ENCODE measurements at places on chromosomes 6 and 20.

GRCh38 chr6:165704045-165704748 is 41.2 kb upstream of the PDE10A start:
- DNase-seq, result no peak

DNA sequence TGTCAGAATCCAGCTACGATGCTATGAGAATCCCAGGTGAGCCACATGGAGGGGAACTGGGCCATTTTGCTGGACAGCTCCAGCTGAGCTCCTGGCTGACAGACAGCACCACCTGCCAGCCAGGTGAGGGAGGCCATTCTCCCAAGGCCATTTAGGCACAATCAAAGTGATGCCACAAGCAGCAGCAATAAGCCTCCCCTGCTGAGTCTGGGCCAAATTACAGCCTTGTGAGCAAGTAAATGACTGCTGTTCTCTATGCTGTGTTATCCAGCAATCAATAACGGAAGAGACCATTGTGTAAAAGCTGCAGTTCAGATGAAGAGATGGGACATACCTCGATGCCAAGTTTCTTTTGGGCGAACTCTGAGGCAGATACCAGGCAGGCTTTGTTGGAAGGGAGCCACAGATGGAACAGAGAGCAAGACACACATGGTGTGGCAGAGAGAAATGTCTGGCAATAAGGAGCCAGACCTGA is 14.0 kb upstream of the SCGN start:
- DNase-seq, result no peak

DNA sequence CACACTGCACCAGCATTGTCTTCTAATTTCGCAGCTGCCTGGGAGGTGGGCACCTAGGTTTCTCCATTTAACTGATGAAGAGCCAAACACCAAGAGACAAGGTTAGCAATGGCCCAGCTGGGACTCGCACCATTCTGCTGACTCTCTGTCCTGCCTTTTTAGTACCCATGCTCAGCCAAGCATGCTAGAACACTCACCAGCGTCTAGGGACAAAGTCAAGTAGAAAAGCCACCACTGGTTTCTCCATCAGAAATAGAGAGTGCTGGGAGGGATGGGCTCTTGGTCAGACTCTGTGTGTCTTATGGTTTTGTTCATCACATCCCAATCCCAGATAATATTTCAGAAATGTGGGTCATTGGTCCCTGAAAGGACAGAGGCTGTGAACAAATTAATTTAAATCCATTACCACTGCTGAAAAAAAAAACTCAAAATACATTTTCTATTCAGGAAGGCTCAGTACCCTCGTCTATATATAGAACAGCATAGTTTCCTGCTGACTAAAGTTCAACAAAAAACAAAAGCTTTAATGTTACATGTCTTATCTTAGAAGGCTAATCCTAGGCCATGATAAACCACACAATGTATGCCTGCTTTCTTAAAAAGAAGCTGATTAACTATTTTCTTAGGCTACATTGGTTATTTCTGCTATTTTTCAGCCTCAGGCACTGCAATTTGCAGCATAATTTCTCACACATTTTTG is 111.0 kb downstream of the TBC1D7 start:
- no peak for DNase-seq

- peak; percentile 93 for DNase-seq
Observed at GRCh38 chr6:37818536-37819176, 871 bp upstream of the ZFAND3 start.

DNA sequence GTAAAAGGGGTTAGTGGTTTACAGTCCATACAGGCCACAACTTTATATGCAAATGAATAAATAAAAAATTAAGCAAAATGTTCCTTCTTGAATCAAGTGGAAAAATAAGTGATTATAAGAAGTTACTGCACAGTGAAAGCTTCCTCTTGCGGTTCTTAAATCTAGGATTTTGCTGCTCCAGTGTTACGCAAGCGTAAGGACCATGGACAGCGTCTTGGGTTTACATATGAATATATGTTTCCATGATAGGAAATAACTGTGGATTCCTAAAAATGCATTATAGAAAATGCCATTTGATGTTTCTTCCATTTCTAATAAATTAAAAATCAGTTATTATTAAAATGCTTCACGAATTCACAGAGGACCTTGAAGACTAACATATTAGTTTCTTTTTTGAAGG is 176.6 kb upstream of the POU3F2 start:
- DNase-seq, result no peak

GRCh38 chr6:15793826-15794225 is 131.0 kb upstream of the DTNBP1 start:
- DNase-seq, result no peak

DNA sequence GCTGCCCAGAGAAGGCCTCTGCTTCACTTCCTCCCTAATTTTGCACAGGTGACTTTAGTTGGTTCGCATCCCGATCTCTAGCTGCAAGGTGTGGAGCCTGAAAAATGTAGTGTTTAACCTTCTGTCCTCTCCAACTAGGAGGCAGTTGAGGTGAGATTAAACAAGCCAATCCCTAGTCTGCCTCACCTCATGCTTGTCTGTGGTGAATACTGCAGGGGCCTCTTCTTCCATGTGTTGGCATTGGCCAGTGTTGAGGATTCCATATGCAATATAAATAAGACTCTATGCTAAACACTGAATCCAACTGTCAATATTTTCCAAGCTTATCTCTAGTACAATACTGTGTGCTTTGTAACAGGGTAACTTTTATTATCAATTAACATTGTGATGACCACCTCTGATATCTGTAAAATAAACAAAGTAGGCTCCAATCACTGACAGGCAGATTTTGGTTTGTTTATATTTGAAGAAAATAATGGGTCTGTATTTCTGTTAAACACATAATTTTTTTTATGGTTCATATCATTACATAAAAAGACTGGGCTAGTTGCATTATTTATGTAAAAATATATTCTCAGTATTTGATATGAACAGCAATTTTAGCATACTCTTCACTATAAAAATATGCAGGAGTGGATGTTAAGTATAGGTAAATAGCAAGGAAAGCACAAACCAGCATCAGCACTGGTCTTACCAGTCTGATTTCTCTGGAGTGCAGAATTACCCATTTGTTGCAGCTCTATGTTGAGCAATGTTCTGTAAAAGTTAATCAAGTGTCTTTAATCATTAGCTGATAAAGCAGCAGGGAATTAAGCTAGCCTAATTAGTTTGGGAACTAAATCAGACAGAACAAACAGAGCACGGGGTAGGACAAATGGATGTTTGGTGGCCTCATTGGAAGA is 74.0 kb downstream of the ANKRD6 start:
- no peak for DNase-seq

GRCh38 chr6:152050451-152051195 is 243.1 kb downstream of the ESR1 start:
- DNase-seq, result no peak

GRCh38 chr6:154249499-154250298 is 106.9 kb downstream of the IPCEF1 start:
- DNase-seq, result peak; percentile 17

GRCh38 chr6:37612475-37612874 is 85.2 kb downstream of the MDGA1 start:
- no peak for DNase-seq

GRCh38 chr6:31718265-31718664 is 3.1 kb downstream of the LY6G6D start:
- no peak for DNase-seq

DNA sequence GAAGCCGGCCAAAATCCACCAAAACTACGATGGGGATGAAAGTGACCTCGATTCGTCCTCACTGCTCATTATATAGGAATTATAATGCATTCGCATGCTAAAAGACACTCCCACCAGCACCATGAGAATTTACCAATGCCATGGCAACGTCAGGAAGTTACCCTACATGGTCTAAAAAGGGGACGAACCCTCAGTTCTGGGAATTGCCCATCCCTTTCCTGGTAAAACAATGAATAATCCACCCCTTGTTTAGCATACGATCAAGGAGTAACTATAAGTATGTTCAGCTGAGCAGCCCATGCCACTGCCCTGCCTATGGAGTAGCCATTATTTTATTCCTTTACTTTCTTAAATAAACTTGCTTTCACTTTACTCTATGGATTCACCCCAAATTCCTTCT is 20.1 kb upstream of the FAM110A start:
- DNase-seq, result no peak

- DNase-seq, result no peak
Observed at GRCh38 chr20:801678-802077, 31.8 kb upstream of the FAM110A start.

DNA sequence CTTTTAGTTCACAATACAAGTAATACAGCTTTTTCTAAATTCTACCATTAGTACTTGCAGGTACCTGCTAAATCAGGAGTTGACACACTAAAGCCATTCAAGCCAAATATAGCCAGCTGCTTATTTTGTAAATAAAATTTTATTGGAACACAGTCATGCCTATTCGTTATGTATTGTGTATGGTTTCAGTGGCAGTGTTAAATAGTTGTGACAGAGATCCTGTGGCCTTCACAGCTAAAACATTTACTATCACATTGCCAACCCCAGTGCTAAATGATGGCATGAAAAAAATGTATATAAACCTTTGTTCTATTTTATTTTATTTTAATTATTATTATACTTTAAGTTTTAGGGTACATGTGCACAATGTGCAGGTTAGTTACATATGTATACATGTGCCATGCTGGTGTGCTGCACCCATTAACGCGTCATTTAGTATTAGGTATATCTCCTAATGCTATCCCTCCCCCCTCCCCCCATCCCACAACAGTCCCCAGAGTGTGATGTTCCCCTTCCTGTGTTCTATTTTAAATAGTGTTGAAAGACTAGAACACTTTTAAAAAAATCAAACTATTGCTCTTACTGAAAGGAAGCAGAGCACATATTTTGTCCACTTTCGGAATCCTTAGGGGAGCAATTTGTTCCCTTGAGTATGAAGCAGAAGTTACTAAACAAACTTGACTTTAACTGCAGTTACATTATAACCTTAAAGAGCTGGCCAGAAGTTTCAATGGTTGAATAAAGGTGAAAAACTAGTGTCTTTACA is 115.7 kb downstream of the PRIM2 start:
- DNase-seq, result no peak

DNA sequence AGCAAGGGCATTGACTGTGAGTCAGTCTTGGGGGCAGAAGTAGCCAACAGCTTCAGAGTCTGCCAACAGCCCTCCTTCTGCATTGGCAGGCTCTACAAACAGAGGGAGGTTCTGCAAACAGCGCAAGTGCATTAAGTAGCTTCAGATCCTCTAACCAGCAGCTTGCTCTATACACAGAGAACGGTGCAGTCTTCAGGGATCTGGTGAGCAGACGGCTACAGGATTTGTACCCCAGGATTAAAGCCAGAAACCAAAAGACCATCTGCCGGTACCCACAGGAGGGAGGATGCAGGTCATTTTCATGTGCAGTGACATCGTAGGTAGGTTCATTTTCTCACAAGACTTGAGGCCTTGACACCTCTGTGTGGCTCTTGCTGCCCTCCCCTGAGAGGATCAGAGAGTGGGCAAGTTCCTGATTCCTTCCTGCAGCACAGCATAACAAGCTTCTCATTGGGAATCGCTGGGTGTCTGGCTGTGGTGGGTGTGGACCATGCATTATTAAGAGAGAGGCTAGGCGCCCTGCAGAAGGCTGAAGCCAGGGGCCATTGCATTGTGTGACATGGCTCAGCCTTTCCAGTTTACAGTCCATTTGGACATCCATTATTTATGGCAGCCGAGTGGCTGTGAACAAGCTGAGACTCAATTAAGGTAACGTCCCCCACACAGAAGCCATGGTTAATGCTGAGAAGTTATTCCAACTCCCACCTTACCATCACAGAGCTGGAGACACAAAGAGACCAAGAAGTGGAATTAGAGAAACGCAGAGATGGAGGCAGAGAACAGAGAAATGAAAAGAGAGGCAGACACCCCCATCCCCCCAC is 250.0 kb downstream of the LRFN2 start:
- DNase-seq, result no peak

GRCh38 chr6:8839626-8840025 is 404.3 kb upstream of the SLC35B3 start:
- no peak for DNase-seq

- DNase-seq, result no peak
Observed at GRCh38 chr6:110378552-110378951, 20.4 kb upstream of the METTL24 start.

- DNase-seq, result no peak
Observed at GRCh38 chr6:74557236-74557635, 648.6 kb downstream of the COL12A1 start.

DNA sequence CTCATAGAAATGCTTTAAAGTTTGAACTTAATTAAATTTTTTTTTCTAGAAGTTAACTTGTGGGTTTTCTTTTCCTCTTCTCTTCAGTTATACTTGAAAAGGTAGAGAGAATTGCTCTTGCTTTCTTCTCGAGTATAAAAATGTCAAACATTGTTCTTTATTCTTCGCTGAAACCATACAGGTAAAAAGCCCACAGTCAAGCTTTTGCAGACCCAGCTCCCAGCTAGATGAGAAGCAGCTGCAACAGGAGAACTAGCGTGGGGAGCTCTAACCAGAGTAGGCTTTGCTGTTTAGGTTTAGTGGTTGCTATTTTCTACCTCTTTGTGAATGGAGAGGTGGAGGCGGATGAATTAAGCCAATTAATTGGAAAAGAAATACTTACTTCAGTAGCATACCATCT is 102.7 kb downstream of the JARID2 start:
- DNase-seq, result no peak

GRCh38 chr6:30847421-30847970 is 36.8 kb upstream of the DDR1 start:
- no peak for DNase-seq

DNA sequence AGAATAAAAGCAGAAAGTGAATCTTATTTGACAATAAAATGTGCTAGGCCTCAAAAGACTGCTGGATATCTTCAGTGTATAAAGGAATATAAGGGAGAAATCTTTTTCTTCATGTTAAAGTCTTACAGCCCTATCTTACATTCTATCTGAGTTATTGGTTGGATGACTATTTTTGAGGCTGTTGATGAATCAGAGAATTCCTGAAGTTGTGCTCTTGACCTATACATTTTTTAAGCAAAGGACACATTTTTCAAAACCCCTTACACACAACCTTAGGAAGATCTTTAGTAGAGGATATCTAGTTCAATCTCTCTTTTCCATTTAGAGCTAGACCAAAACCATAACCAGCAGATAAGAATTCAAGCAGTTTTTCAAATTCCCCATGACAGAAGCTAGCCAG is 10.9 kb upstream of the CGA start:
- no peak for DNase-seq

GRCh38 chr6:44841829-44842228 is 454.3 kb downstream of the CDC5L start:
- no peak for DNase-seq

GRCh38 chr6:127630800-127631199 is 53.8 kb downstream of the C6orf58 start:
- DNase-seq, result no peak

GRCh38 chr6:161301338-161301737 is 27.5 kb upstream of the AGPAT4 start:
- no peak for DNase-seq

DNA sequence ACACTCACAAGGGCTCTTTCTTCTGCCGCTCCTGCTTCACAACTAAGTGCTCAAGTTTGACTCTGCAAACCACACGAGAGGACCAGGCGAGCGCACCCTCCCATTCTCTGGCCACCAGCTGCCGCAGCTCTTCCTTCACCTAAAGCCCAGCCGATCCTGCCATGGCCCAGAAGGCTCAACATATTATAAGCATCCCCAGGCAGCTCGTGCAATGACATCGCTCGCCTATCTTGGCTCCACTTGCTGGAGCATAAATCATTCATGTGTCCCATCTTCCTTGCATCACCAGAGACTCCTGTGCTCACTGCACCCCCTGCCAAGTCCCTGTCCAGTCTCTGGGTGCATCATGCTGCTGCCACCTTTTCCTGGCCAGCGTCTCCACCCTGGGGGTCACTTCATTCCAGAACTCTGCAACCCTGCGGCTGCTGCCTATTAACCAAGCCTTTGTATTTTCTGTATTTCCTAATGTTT is 59.0 kb downstream of the PSMG4 start:
- DNase-seq, result no peak
